Naive thymus-derived CD8-positive, alpha-beta T cell (primary cell): ENCODE measurements at places on chromosomes 13 and 19. TPM values are rescaled to one million over a fixed set of nuclear protein-coding genes. Genes with fewer than 3 reads are reported as not detected.

SLC39A3 gene
- 23.4 TPM for total RNA-seq

CRTC1 gene
- total RNA-seq: 25.7 TPM

ZNF726 gene
- total RNA-seq: 6.5 TPM

CYP4F8 gene
- not detected for total RNA-seq

LRRC63 gene
- total RNA-seq: 0.62 TPM

STX10 gene
- total RNA-seq: 60.2 TPM

TJP3 gene
- 13.0 TPM for total RNA-seq

SKA3 gene
- total RNA-seq: 0.26 TPM

ZNF134 gene
- 48.1 TPM for total RNA-seq

ZNF723 gene
- not detected for total RNA-seq

GAPDHS gene
- total RNA-seq: not detected

ELAVL3 gene
- total RNA-seq: not detected

LILRB2 gene
- total RNA-seq: 0.47 TPM

ZNF556 gene
- not detected for total RNA-seq

F10 gene
- not detected for total RNA-seq

BRSK1 gene
- total RNA-seq: 2.9 TPM

MBD3L2 gene
- not detected for total RNA-seq

SELENOV gene
- not detected for total RNA-seq

HSPB6 gene
- total RNA-seq: not detected

CCL25 gene
- total RNA-seq: not detected
